ENCODE measurements at places on chromosomes 2 and 18.

DNA sequence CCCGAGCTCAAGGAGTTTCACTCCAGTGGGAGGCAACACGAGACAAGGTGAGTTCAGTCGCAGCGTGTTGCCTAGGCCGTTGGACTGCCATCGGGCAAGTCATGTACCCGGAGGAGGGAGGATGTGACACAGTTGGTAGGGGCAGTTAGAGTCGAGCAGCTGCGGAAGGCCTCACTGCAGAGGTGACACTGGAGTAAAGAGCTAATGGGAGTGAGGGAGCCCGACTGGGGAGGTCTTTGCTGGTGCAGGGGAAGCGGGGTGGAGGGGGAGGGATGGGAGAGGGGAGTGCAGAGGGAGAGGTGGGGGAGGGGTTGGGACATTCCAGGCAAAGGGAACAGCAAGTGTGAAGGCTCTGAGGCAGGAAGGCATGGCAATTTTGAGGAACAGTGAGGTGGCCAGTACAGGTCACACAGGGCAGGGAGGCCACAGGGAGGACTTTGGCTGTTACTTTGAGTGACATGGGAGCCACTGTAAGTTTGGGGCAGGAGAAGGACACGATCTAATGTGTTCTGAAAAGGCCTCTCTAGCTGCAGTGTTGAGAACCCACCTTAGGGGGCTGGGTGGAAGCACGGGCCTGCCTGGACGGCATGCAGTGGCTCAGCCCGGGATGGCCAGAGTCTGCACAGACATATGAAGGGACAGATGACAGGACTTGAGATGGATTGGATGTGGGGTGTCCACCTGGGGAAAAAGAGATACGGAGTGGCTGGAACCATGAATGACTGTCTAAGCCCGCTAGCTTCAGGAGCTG, 61.1 kb downstream of the KCNF1 start:
- no peak for DNase-seq

GRCh38 chr2:136068581-136069227, 49.2 kb downstream of the CXCR4 start:
- no peak for DNase-seq

DNA sequence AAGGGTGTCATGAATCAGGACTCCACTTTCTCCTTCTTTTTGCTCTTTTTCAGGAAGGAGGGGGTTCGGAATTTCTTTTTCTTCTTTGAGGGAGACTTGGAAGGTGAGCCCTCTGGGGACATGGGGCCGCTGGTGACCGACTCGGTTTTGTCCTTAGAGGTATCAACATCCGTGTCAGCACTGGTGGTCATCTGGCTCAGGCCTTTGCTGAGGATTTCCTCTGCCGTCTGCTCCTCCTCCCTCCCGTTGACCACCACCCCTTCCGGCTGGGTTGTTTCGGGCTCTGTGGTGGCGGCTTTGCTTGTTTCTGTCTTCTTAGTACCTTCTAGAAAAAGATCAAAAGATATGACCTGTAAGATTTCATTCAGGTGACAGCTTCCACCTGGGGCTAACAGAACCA, 104.6 kb downstream of the ADD2 start:
- DNase-seq, result no peak

DNA sequence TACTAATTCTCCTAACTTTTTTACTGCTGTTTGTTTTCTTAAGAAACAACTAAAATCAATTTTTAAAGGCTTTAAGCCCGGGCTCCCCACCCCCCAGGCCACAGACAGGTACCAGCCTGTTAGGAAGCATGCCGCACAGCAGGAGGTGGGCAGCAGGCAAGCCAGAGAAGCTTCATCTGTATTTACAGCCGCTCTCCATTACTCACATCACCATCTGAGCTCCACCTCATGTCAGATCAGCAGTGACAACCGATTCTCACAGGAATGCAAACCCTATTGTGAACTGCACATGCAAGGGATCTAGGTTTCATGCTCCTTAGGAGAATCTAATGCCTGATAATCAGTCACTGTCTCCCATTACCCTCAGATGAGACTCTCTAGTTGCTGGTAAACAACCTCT, 517.0 kb downstream of the NRXN1 start:
- DNase-seq, result no peak

DNA sequence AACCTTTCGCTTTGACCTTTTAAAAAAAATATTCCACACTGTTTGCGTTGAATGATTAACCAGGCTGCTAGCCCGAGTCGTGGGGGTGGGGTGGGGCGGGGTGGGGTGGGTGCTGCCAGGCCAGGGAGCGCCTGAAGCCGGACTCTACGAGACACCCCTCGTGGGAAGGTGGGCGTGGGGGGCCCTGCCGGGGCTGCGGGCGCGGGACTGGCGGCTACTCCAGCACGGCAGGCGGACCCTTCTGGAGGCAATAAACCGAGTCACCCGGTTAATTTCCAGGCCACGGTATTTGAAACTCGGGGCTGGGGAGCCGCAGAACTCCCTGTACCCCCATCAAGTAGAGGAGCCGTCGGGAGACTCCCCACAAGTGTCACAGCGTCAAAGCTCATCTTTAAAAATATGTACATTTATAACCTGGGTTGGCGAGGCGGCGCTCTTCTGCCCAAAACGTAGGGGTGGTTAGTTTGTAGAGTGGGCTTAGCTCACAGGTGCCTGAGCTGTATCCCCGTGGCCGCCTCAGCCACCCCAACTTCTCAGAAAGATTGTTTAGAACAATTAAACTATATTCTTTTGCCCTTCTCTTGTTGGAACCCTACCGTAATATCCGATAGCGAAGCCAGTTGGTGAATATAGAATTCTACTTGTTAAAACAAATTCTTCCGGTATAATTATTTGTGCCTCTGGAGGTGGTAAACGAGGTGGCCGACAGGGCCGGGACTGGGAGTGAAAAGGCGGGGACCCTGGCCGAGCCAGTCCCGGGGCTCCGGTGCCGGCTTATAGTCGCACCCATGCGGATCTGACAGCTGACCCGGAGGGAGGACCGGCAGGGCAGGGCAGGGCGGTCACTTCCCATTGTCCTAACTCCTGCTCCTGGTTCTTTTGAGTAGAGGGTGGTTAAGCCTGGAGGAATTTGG, 1.4 kb downstream of the B3GNT2 start:
- peak; percentile 37 for DNase-seq

DNA sequence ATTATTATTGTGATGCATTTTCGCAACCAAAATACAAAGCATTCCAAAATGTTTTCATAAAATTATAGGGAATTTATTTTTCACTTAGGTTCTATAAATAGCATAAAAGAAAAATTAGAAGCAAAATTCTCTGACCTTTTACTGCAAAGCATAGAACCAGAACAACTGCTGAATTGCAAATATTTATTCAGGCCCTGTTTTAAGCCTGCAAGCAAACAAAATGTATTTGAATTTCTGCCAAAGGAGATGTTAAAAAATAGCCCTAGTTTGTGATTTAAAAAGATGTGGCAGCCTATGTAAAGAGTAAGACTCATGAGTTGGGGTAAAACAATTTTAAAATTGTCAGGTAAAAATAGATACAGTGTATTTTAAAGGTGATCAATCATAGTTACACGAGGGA, 138.1 kb downstream of the KCNJ3 start:
- DNase-seq, result no peak

DNA sequence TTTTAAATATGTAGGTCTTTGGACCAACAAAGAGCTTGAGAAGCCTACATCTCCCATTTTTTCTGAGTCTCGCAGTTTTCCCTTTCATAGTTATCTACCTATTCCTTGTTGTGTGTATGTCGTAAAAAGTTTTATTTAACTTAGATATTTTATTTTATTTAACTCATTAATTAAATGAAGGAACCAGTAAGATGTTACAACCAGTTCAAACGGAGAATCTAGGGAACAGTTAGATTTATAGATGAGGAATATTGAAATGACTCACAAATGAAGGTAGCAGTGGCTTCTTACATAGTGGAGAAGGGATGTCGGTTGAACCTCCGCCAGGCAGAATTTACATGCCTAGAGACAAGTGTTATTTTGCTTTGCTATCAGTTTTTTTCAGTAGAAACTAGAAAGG, 48.5 kb upstream of the ZNF638 start:
- no peak for DNase-seq

All from activated naive CD4-positive, alpha-beta T cell treated with anti-CD3 and anti-CD28 coated beads, Interleukin-2, amount 50 U/mL, for 16 hours (primary cell).